ENCODE measurements at places on chromosomes 2 and 18.

- DNase-seq: no peak
Observed at GRCh38 chr2:96207073-96207773, 1.4 kb downstream of the STARD7 start.

DNA sequence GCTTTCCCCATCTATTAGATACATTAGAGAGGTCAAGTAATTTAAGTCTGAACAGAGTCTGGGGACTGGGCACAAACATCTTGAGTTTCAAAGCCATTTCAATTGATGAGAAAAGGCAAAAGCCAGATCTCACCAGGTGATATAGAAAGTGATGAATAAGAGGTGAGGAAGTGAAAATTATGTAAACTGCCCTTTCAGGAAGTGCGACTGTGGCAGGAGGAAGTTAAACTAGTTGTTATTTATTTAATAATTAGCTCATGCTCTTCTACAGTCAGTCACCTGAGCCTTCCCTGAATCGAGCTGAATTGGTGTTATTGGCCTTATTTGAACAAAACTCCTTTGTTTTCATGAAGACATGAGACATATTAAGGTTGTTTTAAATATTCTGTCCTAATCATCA is 115.1 kb downstream of the CDH20 start:
- no peak for DNase-seq

- DNase-seq: no peak
Observed at GRCh38 chr2:38615237-38615636, 12.5 kb upstream of the HNRNPLL start.

- DNase-seq: no peak
Observed at GRCh38 chr2:120807751-120808150, 72.1 kb downstream of the GLI2 start.

DNA sequence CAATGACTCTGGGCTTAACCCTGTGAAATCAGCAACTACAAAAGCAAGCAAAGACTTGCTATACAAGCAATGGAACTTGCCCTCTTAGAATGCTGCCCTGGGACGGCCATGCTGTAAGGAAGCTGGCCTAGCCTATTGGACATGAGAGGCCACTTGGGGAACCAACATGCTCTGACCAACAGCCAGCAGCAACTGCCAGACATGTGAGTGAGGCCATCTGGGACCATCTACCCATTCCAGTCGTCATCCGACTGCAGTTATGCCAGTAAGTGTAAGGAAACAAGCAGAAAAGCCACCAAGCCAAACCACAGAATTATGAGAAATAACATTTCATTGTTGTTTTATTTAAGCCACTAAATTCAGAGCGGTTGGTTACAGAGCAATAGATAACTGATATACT is 40.9 kb downstream of the CLASP1 start:
- DNase-seq: no peak

GRCh38 chr2:197152451-197153228 is 157.9 kb downstream of the ANKRD44 start:
- DNase-seq: no peak

DNA sequence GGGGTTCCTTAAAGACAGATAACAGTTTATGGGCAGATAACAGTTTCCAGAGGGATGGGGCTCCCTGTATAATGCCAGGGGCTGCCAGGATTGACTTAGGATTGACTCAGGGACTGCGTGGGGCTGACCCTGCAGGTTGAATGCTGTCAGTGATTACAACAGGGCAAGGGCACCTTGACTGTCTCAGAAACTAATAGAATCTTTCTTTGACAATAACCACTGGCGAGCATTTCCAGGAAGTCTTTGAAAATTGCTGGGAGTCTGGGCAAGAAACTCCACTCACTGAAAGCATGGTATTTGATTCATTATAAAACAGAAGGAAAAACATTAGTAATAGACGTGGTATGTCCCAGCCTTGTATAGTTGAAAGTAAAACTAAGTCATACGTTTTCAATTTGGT is 101.0 kb downstream of the GPD2 start:
- DNase-seq: no peak

GRCh38 chr2:150824118-150824517 is 336.7 kb upstream of the RND3 start:
- no peak for DNase-seq

DNA sequence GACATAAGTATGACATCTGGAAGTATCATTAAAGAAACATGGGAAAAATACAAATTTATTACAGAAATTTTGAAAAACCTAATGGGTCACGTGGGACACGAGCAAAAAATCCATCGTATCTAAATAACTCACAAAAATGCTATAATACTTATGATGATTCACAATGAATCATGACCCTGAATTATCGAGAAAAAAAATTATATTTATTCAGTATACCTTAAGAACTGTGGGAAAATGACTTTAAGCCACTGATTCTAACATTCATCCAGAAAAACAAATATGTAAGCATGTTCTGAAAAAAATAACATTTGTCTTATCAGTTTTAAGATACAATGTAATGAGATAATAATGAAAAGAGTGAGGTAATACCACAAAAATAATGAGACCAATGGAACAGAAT is 51.8 kb downstream of the ZNF385B start:
- DNase-seq: no peak

DNA sequence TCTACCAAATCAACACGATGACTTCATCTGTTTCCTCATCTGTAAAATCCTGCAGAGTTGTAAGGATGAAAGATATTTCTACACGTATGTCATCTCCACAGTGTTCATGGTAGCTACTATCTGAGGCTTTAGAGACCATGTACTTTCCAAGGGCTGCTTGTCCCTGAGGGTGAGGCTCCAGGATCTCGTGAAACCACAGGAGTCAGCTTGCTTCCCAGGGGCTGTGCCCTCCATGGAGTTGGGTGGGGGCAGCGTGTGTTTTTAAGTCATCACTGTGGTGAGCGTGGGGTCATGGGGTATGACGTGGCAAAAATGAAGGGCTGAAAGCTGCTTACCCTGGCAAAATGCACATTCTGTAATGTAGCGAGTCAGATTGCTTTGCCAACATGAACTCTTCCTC is 81.6 kb downstream of the ASAP2 start:
- DNase-seq: no peak

DNA sequence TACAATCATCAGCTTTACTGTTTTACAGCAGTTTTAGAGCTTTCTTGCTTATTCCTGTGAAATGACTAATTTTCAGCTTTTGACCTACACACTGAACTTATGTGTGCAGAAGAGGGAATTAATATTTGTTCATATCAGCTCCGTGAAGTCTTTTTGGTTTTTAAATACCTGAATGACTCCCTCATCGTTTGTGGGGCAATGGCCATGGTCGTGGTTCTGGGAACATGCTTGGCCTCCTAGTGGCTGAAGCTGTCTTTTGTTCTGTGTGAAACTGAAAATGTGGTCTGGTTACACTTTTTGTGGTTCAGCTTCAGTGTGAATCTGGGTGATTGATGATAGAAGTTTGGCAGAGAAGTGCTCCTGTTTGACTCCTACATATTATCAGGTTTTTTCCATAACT is 408.1 kb downstream of the THSD7B start:
- DNase-seq: no peak

DNA sequence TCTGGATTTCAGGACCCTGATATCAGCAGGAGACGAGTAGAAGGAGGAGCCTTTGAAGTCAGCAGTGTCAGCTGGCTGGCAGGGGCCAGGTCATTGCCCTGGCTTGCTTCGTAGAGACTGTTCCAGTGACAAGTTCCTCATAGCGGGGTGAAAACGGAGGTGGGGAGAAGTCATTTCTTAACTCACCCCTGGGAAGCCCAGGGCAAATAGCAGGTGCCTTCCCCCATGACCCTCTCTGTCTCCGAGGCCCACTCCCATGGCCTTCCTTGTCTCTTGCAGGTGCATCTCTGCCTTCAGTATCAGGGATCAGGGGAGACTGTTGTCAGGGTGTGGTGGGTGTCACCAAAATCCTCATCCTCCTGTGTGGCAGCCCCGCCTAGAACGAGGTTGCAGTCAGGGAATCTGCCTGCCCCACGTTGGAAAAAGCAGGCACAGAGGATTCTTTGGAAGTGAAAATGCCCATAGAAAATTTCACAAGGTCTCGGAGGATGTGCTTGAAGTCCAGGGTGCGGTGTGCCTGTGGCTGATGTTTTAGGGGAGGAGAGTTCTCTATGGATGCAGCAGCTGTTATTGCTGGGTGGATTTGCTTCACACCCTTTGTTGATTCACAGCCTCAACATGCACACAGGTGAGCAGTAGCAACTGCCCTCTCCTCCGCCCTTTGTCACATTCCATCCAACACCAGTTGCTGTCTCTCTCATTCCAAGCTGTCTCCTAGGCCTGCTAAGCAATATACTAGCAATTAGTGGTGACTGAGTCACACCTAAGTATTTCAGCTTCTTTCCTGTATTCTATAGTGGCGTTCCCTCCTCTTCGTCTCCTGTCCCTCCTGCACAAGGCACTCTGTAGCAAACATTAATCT is 142.6 kb upstream of the FHL2 start:
- no peak for DNase-seq

DNA sequence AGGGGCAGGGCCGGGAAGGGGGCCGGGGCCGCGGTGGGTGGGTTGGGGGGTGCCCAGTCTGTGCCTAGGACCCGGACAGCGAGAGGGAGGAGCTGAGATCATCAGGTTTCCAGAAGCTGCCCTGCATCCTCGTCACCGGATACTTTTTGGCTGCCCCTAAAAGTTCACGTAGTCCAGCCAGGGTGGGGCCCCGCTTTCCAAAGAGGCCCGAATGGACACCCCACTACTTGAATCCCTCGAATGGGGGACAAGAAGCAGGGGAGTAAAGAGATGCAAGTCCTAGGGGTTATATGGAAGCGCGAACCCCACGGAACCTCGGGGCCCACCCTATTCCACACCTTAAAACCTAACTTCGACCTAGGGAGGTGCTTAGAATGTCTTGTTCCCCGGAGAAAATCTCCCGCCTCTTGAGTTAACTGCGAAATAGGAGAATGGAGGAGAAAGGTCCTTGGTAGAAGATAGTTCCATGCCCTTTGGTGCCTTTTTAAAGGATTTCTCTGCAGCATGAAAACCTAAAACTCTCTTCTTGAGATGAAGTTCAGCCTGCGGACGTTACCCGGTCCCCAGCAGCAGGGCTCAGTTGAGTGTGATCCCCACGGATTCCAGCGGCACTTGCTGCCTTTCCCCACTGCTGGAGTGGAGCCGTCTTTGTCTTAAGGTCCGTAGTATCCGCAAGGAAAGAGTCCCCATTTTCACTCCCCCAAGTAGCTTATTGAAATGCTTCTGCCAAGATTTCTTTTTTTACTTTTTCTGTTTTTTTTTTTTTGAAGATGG is 2.1 kb upstream of the RNF152 start:
- DNase-seq: no peak

DNA sequence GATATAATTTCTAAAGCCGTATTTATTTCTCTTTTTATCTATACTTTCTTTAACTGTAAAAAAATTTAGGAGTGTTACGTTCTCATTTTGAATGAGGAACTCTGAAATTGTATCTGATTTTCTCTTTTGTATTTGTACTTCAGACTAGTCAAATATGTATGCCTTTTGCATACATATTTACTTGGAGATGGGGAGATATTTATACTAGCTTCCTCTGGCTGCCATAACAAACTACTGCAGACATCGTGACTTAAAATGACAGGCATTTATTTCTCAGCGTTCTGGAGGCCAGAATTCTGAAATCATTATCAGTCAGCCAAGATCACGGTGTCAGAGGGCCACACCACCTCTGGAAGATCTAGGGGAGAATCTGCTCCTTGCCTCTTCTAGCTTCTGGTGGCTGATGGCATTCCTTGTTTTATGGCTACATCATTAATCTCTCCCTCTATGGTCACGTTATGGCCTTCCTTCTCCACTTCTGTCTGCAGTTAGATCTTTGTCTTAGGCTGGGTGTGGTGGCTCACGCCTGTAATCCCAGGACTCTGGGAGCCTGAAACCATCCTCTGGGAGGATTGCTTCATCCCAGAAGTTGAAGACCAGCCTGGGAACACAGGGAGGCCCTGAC is 8.2 kb downstream of the LCLAT1 start:
- no peak for DNase-seq

GRCh38 chr2:24410976-24411375 is 50.6 kb upstream of the ITSN2 start:
- no peak for DNase-seq

DNA sequence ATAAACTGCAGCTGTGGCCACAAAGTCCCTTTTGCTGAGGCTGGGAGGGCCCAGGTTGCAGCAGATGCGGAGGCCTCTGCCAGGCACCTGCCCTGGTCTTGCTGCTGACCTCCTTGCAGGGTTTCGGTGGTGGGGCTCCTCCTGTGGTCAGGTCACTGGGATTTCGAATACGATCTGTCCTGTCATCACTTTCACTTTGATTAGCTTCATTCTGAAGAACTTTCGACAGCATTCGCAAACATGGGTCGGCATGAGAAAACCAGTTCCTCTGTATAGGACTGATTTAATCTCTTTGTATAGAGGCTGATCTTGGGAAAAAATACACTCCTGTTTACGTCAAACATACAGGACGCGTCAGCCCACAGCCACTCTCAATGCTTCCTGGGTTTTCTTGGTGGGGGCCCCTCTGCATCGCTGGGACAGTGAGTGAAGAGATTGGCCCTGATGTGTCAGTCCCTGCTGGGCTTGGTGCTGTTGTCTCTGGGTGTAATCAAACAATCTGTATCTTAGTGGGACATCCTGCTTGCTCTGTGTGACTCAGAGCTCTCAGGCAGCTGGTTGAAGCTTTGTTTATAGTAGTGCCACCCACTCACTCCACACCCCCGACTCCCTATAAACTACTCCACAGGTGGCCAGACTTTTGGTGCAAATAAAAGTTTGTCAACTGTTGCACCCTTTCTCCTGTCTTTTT is 209.4 kb upstream of the CXCR4 start:
- no peak for DNase-seq

DNA sequence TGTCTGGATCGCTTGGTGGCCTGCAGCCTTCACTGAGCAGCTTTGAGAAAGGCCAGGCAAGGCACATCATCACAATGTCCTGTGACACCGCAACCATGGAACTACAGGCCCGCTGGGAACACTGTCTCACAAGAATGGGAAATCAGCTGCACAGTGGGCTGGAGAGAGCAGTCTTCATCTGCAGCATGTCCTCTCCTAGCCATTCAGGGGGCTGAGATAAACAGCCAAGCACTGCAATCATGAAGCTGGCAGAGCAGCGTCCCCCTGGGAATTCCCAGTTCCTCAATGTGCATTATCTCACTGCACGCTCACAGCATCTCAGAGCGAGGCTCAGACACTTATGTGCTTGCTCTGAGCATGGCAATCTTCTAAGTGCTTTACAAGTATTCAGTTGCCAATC is 1.9 kb downstream of the CMPK2 start:
- no peak for DNase-seq

GRCh38 chr2:1236606-1237005 is 176.7 kb upstream of the TPO start:
- DNase-seq: no peak

GRCh38 chr2:201419057-201419635 is 32.1 kb downstream of the TRAK2 start:
- DNase-seq: no peak

Data from breast epithelium (tissue), 4 donors.